ENCODE measurements at places on chromosomes 7 and 10. TPM values are rescaled to one million over a fixed set of nuclear protein-coding genes. Genes with fewer than 3 reads are reported as not detected.

WNT2 gene
- polyA plus RNA-seq: 0.49 TPM

DNA sequence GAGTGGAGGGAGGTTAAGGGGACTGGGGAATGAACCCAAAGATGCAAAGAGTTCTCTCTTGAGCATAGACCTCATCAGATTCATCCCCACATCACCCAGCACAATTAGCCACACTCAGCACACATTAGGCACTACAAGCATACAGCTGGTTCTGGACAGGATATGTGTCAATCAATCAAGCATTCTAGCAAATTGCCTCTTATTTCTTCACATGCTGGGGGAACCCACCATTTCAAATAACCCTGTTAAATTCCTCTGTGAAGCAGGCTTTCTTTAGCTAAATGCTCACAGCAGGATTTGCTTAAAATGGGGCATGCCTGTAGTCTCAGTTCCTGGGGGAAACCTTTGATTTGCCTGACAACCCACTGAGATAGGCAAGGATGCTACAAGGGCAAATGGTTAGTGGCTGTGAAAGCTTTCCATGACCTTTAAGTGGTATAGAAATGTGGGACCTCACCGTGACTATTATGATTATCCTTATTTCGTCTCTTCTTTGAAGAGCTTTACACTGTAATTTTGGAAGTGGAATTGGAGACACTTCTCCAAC lies 193.4 kb upstream of the ZMIZ1 start:
- no peak for DNase-seq

DNA sequence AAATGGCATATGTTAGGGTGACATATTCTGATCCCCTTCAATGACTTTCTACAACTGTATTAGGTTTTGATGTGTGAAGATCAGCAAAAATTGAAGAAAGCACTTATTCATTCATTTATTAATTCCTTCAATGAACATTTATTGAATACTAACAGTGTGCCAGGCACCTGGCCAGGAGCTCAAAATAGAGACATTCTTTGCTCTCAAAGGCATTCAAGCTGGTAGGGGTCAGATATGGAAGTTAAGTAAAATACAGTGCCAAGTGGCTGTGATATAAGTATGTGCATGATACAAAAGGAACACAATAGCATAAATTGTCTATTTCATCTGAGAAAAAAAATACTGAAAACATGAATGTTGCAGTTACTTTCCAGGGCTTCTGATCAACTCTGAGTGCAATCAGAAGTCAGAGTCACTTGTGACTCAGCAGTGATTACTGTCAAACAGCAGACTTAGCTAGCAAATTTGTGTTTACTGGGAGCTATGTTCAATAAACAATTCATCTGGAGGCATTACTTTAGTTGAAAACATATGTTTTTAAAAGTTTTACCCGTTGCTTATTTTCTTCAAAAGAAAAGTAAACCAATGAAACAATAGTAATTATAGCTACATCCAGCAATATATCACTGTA lies 60.4 kb upstream of the CACNB2 start:
- no peak for DNase-seq

DNA sequence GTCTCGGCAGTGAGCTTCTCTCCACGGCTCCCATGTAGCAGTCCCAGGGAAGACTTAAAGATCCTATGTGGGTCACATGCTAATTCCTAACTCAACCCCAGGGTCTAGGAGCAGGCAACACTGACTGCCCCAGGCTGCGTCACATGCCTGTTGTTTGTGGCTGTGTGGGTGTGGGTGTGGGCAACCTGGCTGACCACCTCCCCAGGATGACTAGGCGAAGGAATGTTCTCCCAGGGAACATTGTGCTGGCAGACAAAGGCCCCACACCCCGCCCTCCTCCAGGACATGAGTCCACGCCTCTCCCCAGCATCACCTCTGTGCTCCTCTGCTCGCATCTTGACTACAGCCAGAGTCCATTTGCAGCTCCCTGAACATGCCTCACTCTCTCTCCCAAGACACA lies 30.3 kb downstream of the SLC29A3 start:
- no peak for DNase-seq

DNA sequence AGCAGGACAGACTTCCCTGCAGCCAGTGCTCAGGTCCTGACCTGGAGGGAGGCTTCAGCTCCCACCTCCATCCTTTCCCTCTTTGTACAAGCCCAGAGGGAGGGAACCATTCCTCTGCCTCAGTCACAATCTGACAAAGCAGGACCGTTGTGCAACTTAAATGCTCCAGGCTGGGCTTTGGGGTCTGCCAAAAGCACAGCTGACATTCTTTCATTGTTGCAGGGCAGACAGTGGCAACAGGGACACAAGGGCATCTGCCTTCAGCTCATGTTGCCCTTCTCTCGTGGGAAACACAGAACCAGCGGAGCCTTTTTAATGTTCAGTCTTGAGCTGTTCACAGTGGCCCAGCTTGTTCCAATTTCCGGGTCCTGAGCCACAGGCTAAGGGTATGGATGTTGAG lies 155.7 kb upstream of the TNS3 start:
- no peak for DNase-seq

- DNase-seq: no peak
These were observed 21.8 kb upstream of the LRRD1 start for GRCh38 chr7:92200791-92201190.

DNA sequence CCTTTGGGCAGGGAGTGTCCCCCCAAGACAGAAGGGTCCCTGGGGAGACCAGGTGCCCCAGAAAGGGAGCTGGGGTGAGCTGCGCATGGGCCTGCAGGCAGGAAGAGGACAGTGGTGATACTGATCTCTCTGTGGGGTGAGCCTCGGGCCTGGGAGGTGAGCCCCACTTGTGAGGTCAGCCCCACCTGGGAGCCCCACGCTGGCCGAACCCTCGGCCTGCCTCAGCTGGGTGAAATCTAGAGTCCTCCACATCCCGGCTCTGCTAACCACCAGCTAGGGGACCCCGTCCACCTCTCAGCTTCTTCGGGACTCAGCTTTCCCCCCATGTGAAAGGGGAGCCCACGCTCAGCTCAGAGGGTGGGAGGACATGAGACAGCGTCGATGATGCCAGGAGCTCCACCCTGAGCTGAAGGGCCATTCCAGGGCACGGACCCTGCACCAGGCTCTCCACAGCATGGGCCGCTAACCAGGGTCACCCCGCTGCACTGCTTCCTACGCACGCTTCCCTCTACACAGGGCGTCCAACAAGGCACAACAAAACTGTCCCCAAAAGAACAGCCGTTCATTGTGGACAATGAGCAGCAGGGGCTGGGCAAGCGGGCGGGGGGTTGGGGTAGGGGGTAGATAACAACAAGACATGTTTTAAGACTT lies 48.7 kb downstream of the CAMK2B start:
- no peak for DNase-seq

ZNF775 gene
- polyA plus RNA-seq: 5.2 TPM

AS3MT gene
- polyA plus RNA-seq: 36.7 TPM

DNA sequence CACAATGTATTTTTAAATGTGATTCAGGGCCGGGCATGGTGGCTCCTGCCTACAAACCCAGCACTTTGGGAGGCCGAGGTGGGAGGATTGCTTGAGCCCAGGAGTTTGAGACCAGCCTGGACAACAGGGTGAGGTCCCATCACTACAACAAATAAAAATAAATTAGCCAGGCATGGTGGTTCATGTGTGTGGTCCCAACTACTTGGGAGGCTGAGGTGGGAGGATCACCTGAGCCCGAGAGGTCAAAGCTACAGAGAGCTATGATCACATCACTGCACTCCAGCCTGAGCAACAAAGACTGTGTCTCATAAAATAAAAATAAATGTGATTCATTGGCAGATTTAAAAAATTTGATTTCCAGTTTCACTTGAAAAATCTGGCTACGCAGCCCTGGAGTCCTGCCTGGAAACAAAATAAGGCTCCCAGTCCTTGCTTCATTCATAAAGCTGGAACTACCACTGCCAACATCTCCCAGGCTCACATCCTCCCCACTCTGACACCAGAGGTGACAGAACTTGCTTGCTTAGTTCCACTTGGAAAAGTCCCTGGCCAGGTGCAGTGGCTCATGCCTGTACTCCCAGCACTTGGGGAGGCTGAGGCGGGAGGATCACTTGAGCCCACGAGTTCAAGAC lies 27.9 kb upstream of the SLC35G1 start:
- no peak for DNase-seq

LGI1 gene
- polyA plus RNA-seq: not detected

POR gene
- polyA plus RNA-seq: 122 TPM

DNA sequence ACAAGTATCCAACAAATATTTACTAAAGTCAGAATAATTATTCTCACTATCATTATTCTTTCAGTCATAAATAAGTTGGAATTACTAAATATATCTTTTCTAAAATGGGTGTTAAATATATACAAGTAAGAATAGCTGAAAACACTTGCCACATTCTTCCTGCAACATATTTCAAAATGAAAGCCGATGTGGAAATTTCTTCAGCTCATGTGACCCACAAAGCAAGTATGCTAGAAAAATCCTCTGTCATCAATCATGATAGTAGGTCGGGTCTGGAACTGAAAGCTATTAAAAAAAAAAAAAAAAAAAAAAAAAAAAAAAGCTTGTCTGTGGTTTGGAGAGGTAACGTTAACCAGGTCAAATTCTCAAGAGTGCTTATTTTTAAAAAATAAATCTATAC lies 344.7 kb downstream of the NEBL start:
- DNase-seq: no peak

ANKRD61 gene
- polyA plus RNA-seq: not detected

DNA sequence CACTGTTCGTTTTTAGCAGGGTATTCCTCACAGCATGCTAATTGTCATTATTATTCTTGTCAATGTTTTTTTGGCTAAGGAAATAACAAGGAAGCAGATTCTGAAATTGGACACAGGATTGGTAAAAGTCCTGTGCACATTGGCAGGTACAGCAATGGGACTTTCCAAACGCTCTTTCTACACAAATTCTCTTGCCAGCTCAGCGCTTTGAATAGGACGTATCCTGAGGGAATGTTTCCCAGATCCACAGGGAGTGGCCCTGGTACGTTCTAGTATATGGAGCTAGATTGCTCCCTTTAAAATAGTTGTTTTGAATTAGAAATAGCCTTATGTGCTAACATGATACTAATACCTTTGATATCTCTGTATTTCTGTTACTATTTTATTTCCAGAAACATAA lies 82.8 kb upstream of the GRB10 start:
- no peak for DNase-seq

- DNase-seq: no peak
These were observed 46.6 kb downstream of the PRKAG2 start for GRCh38 chr7:151830121-151830830.

DNA sequence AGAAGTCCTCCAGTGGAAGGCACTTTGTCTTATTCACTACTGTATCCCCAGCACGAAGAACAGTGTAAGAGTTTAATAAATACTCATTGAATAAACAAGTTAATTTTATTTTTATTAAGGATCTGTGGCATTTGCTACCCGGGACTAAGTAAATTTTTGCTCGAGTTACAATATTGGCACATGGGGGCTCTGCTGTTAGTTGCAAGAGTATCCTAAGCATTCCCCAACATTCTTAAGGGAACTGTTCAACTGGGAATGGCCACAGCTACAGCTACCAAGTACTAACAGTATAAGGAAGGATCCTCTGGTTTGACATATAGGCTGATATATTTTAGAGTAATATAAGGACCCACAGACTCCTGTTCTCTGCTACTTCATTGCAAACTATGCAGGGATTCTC lies 8.7 kb upstream of the LRRTM3 start:
- no peak for DNase-seq

- no peak for DNase-seq
These were observed 354.1 kb upstream of the VSTM2A start for GRCh38 chr7:54187886-54188685.

EFCAB10 gene
- not detected for polyA plus RNA-seq

- no peak for DNase-seq
These were observed 181.5 kb downstream of the EXOC4 start for GRCh38 chr7:133434246-133434865.

DNA sequence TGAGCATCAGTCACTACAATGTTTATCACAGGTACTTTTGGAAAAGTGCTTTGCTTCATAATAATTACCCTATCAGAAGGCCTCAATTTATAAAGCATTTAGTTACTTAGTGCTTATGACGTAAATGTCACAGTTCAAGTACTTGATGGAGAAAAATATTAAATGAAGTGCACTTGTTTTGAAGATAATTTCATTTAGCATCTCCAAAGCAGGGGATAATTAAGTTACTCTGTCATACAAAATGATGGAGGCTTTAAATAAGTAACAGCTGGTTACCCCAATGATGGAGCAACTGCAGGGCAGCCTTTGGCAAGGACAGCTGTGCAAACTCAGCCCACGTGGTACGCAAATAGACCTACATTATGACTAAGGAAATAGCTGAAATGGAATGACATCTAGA lies 768.8 kb downstream of the GRM8 start:
- DNase-seq: no peak

GRCh38 chr10:79316671-79317431 lies 30.4 kb upstream of the PPIF start:
- no peak for DNase-seq

DNA sequence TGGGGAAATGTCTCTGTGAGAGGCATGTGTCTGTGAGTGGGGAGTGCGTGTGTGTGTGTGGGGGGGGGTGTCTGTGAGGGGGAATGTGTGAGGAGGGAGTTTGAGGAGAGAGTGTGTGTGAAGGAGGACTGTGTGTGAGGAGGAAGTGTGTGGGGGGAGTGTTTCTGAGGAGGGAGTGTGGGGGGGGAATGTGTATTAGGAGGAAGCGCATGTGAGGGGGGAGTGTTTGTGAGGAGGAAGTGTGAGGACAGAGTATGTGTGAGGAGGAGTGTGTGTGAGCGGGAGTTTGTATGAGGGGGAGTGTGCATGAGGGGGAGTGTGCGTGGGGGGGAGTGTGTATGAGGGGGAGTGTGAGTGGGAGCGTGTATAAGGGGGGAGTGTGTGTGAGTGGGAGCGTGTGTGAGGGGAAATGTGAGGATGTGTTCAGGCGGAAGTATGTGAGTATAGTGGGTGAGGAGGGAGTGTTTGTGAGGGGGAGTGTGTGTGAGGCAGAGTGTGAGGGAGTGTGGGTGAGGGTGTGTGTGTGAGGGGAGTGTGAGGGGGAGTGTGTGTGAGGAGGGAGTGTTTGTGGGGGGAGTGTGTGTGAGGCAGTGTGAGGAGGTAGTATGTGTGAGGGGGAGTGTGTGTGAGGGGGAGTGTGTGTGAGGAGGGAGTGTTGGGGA lies 21.8 kb upstream of the PTPRN2 start:
- DNase-seq: no peak

PVRIG gene
- not detected for polyA plus RNA-seq

NPC1L1 gene
- 2.4 TPM for polyA plus RNA-seq

DNA sequence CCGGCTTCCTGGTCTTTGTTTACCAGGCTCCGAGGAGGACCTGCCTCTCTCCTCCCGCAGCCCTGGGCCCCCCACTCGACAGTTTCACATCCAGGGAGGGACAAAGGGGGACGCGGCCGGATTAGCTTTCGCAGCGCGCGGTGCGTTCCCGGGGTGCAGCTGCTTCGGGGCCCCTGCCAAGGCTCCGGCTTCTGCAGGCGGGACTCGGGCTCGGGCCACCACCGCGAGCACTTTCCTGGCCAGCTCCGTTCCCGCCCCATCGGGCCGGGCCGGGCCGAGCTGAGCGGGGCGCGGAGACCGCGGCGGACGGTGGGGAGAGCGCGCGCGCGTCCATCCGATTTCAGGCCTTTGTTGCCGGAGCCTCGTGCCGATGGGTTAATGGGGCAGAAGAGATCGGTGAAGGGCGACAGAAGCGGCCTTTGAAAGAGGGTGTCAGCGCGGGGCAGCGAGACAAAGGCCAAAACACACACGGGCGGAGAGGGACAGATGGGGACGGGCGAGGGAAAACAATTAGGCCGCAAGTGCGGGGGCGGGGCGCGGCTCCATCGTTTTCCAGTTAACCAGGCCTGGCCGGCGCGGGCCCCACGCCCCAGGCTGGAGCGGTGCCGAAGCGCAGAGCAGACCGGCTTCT lies 8.5 kb upstream of the UNCX start:
- peak; percentile 88 for DNase-seq

OGDHL gene
- 247 TPM for polyA plus RNA-seq
